NCI-H1105 treated with DMSO at 0.1 percent for 48 hours (cell line): ENCODE measurements at places on chromosomes 4 and X.

- DNase-seq = no peak
Observed at GRCh38 chr4:3781997-3782930, 16.1 kb downstream of the ADRA2C start.

DNA sequence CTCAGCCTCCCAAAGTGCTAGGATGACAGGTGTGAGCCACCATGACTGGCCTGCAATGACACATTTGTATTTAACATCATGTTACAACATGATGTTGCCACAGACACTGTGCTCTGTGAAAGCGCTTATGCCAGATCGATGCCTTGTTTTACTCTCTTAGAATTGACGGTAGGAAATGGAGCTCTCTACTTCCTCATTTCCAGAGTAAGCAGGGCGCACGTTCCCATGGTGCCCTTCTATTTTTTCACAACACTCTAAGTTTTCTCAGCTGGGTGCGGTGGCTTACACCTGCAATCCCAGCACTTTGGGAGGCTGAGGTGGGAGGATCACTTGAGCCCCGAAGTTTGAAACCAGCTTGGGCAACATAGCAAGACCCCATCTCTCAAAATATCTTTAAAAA is 60.7 kb upstream of the DHRSX start:
- DNase-seq = no peak

- no peak for DNase-seq
Observed at GRCh38 chrX:12319003-12319519, 180.8 kb downstream of the FRMPD4 start.

- DNase-seq = no peak
Observed at GRCh38 chr4:105662935-105663675, 45.4 kb downstream of the INTS12 start.

DNA sequence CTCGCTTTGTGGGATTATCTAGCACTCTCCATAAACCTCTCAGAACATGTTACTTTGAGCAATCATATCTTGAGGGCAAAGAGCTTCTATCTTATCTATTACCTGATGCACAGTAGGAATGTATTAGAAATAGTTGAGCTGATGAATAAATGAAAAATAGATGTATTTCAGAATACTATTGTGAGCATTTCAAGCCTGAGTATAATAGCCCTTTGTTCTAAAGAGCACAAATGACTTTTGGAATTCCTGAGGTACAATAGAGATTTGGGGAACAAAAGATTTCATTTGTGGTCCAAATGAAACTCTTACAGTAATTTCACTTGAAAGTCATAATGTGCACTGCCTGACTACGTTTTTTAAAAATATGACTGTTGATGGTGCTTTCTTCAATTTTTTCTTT is 159.5 kb downstream of the UGT8 start:
- DNase-seq = no peak

GRCh38 chr4:110005461-110006056 is 92.9 kb downstream of the EGF start:
- DNase-seq = peak; percentile 29

DNA sequence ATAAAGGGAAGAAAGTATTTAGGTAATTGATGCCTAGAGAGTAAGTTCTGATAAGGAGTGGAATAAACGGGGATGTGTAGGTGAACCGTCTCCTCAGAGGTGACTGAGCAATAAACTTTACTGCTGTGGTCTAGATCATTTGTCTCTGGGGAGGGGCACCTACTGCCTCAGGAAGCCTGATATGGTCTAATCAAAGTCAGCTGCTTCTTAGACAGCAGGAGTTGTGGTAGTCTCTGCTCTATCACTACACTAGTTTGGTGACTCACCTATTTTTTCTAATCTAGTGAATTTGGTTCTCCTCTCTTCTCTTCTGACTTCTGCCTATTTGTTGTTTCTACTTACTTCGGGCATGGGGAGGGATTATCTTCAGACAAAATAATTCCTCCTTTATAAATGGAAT is 95.1 kb upstream of the STIM2 start:
- no peak for DNase-seq

- no peak for DNase-seq
Observed at GRCh38 chr4:183306811-183307210, 13.3 kb downstream of the CLDN22 start.

DNA sequence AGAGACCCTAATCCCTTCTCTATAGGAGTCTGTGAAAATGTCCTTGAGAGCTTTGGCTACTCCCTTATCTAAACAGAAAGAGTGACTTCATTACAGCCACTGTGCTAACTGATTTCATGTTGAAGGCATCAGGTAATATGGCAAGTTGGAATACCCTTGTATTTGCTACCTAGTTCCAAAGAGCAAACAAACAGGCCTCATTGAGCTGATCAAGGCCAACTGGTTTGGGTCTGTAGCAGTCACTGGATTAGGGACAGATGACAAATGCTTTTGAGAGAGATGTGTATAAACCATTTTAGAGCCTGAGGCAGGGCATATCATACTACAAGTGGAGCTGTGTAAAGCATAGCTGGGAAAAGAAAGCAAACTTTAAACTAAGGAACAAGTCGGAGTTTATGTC is 22.9 kb upstream of the PDLIM5 start:
- DNase-seq = no peak

GRCh38 chr4:41297832-41298231 is 41.1 kb downstream of the UCHL1 start:
- no peak for DNase-seq

DNA sequence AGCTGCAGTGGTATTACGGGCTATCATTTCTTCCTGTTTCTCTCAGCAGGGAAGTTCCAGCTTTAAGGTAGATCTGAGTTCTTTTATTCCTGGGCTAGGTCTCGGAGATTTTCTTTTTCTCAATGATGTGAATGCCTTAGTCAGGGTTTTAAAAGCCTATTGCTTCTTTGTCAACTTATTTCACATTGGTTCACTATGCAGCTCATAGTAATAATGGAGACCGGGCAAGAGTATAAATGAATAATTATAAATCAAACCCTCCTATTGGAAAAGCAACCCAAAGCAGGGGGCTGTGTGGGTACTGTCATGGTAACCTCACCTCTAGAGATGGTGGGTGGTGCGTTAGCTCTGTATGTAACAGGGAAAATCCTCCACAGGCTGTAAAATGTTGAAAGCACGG is 563.6 kb downstream of the RPA4 start:
- no peak for DNase-seq

GRCh38 chrX:21932292-21933002 is 8.1 kb upstream of the SMS start:
- no peak for DNase-seq

- no peak for DNase-seq
Observed at GRCh38 chr4:6271701-6272465, 2.2 kb downstream of the WFS1 start.

DNA sequence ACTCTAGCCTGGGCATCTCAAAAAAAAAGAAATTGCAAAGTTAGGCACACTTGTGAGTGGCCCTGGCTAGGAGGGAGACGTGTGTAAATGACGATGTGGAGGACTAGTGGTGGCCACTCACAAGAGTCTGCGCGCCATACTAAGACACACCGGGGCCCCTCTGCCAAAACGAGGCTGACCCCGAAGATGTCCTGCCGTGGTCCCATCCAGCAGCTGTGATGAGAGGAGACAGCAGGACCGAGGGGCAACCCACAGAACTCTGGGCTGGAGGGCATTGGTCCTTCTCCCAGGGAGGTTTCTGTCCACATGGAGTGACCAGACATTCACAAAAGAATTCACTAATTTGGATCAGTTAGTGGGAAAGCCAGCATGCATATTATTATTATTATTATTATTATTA is 47.4 kb downstream of the NOP14 start:
- no peak for DNase-seq

DNA sequence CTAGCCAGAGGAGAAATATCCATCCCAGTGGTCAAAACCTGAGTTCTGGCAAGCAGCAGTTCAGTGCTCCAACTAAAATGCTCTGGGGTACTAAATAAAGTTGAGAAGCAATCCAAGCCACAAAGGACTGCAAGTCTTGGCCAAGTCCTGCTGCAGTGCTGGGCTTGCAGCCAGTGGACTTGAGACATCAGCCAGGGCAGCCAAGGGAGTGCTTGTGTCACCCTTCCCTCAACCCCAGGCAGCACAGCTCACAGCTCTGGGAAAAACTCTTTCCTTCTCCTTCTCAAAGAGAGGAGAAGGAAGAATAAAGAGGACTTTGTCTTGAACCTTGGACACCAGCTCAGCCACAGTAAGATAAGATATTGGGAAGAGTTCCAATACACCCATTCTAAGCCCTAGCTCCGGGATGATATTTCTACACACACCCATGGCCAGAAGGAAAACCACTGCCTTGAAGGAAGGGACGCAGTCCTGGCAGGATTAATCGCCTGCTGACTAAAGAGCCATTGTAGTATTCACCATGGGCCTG is 99.8 kb downstream of the PTCHD1 start:
- no peak for DNase-seq

DNA sequence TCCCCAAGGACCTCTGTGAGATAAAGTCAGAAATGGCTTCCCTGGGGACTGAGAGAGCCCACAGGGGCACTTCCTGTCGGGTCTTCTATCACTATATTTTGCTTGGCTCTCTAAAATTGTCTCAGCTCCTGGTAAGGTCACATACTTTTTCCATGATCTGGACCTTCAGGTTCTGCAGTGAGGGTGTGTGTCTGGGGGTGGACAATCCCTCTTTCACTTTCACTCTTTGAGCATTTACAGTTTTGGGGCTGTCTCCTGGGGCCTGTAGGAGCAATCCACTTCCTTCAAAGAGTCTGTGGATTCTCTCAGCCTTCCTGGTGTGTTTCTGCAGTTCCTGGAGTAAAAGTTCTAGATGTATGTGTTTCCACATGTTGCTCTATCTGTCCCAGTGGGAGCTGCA is 335.7 kb downstream of the FSTL5 start:
- no peak for DNase-seq

GRCh38 chr4:20444599-20445337 is 193.1 kb downstream of the SLIT2 start:
- DNase-seq = no peak

DNA sequence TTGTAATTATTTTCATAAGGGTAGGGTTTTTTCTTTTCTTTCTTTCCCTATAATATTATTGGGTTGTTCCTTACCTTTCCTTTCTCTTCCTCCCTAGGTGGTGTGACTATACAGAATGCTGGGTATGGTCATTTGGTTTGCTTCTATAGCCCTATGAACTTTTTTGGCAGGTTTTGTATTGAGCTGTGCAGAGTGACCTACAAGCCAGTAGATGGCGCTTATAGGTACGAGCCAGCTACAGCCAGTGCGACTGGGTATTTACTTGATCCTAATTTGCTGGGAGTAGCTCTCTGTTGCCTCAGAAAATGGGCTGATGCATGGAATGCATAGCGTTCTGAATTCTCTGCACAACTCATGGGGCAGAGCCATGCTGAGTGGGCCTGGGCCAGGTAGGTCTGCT is 423.3 kb downstream of the MAGEE1 start:
- no peak for DNase-seq

DNA sequence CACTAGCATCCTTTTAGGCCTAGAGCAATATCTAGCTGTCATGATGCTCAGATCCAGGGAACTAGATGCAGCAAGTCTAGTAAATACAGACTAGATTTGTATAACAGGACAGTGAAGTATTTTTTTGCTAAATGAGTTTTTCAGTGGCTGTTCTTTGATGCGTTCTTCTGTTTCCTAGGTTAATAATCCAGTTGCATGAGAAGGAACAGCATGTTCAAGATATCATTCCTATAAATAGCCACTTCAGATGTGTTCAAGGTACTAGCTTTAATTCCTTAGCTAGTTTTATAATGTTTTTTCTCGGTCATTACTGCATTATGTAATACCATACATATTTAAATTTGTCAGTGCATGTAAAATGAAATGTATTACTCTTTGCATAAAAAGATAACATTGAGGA is 4.7 kb downstream of the OCRL start:
- DNase-seq = no peak

GRCh38 chrX:135974279-135974856 is 580 bp upstream of the MMGT1 start:
- peak; percentile 46 for DNase-seq

DNA sequence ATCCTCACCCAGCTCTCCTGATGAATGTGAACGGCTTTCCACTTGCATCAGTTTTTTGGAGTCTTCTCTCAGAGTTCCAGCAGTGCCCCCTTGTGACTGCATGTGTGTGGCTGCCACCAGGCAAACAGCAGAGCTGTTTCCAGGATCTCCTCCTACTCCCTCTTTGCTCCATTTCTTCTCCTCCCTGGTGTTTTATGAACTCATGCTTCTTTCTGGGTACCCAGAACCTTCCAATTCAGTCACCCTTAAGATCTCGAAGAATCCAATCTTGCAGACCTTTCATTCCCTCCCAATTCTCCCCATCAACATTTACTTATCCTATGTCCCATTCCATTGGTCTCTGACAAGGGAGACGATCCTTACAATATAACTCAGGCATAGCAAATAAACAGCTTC is 6.8 kb upstream of the TCEANC start:
- peak; percentile 63 for DNase-seq

- no peak for DNase-seq
Observed at GRCh38 chr4:55078987-55079386, 46.4 kb downstream of the KDR start.

GRCh38 chr4:174080361-174080760 is 203.1 kb downstream of the FBXO8 start:
- DNase-seq = peak; percentile 1

- DNase-seq = no peak
Observed at GRCh38 chr4:79869597-79870237, 203.3 kb downstream of the ANTXR2 start.

- no peak for DNase-seq
Observed at GRCh38 chrX:19174401-19175025, 52.2 kb upstream of the ADGRG2 start.

DNA sequence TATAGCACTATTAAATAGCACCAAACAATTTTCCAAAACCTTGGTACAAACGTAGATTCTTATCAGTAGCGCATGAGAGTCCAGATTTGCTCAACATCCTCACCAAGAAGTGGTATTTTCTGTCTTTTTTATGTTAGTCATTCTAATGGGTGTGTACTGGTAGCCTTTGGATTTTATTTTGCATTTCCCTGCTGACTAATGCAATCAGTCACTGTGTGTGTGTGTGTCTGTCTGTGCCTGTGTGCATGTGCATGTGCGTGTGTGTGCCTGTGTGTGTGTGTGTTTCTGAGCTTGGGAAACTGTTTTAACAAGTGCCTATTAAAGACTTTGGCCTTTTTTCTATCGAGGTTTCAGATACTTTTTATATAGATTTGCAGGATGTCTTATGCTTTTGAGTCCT is 82.2 kb upstream of the MAGEA10 start:
- DNase-seq = no peak

DNA sequence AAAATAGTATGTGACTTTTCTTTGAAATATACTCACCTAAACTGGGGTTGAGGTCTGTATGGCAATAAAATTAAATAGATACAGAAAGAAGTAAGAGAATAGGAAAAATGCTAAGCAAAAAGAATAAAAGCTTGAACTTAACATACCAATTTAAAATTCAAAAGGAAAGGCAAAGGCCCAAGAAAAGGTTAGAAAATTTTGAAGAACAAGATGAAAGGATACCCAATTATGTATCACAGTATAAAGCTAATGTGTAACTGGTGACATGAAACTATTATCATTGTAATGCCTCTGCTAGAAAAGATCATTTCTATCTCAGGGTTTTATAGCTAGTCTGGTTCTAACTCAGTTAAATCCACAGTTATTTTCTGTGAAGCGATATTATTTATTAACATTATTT is 99.1 kb downstream of the PDLIM5 start:
- DNase-seq = no peak
